NCI-H2227 treated with DMSO at 0.1 percent for 48 hours (cell line): ENCODE measurements at places on chromosomes 11 and 22.

DNA sequence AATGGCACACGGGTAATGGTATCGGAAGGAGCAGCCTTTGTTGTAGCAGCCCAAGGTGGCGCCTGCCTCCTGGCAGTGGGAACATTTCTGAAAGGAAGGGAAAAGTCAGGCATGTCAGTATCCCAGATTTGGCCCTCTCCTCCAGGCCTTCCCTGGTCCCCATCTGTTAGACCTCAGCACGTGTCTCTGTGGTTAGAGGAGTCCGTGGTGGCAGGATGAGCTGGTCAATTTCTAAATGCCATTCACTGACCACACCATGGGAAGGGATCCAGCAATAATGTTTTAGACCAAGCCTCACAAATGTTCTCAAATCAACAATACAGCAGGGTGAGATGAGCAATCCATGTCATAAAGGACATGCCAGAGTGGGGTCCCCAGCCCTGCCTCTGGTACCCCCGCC lies 49.0 kb upstream of the CYP2D6 start:
- no peak for DNase-seq

DNA sequence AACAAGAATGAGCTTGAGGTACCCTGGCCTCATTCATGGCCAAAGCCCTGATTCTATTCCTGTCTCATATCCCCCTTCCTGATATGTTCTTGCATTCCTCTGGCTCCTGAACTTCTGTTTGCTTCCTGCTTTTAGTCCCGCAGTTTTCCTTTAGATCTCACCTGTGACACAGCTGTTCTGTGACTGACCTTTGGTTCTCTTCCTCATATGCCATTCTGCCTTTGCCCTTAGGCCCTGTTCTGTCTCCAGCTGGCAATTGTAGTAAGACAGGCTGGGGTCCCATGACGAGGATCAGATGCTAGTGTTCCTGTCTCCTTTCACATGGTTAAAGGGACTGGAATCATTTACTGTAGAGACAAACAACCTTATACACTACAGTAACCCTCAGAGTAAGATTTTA lies 59.0 kb upstream of the PDE3B start:
- DNase-seq: no peak

GRCh38 chr11:126719740-126720139 lies 280.8 kb downstream of the KIRREL3 start:
- no peak for DNase-seq

GRCh38 chr11:126734752-126735151 lies 265.8 kb downstream of the KIRREL3 start:
- DNase-seq: no peak

DNA sequence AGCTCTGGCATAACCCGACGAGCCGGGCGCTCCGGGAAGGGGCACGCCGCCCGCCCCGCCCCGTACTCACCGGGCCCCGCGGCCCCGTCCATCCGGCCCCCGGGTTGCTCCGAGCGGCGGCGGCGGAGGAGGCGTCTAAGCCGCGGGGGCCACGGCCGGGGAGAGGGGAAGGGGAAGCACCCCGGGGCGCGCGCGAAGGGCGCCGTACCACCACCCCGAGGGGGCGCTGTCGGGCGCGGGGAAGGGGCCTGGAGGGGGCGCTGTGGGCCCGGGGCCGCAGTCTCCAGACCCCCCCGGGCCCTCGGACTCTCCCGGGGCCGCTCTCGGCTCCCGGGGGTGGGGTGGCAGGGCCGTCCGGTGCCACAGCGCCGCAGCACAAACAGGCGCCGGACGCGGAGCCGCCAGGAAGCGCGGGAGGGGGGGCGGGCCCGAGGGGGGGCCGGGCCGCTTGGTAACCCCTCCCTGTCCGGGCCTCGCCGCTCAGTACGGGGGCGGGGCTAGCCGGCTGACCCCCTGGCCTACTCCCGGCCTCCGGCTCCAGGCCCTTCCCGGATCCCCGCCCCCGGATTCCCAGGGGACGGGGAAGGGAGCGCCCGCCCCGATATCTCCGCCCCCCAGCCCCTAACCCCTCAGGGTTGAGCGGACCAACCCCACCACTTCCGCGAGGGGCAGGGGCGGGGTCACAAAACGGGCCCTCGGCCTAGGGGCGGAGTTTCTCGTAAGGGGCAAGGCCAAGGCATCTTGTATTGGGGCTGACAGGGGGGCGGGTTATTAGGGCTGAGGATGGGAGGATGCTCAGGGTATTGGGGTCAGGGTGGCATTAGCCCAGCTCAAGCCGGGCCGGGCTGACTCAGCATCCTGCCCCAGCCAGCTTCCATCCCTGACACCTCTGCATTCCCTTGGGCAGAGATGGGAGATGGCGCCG lies at the start of the genes EML3 and ROM1:
TSS of gene EML3 (minus strand) at position 410 of the 925 bp plus-strand sequence. CDS start at position 92, 318 bp downstream.
TSS of gene ROM1 (plus strand) at position 892 of the 925 bp plus-strand sequence. CDS start at position 917, 25 bp downstream.
- DNase-seq: peak; percentile 57

DNA sequence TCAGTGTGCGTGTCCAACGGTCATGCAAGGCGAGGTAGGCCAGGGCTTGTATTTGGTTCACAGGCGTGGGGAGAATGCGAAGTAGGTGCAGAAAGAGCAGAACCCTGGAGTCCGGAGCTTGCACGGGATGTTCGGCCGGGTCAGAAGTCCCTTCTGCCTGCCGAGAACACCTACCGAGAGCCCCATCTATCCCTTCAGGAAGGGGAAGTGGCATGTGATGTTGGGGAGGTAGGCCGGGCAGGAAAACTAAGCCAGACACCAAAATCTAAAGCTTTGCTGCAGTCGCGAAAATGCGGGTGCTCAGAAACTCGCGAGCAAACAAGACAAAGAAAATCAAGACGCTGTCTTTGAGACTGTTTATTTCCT lies 435 bp upstream of the TAF6L start:
- DNase-seq: peak; percentile 87

DNA sequence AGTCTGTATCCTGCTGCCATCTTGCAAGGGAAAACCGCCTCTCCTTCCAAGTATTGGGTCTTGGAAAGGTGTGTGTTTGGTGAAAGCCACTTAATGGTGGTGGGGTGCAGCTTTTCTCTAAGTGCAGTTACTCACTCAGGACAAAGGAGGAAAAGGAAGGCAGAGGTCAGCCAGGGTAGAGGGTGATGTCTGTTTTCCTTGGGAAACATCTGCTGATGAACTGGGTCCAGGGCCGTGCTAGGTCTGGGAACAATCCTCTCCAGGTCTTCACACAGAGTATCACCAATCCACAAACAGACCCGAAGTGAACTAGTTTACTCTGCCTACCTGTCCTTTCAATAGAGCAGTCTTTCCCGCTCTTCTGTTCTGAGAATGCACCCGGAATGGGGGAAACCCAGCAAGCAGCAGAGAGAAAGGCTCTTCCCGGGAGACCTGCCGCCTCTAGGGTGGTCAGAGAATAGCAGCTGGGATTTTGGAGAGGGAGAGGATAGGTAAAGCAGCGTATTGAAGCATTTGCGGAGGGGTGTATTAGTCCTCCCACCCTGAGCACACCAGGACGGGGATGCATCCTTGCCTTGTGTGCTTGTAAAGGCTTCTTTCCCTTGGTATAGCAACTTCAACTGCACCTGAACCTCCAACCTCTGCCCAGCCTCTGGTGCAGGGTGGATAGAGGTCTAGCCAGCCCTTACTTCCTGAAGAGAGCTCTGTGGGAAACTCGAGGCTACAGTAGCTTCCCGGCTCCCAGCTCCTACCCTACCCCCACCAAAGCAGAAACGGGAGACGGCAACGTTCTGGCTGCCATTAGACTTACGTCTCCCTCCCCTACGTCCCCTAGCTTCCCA lies 20.7 kb downstream of the LHFPL7 start:
- DNase-seq: no peak

DNA sequence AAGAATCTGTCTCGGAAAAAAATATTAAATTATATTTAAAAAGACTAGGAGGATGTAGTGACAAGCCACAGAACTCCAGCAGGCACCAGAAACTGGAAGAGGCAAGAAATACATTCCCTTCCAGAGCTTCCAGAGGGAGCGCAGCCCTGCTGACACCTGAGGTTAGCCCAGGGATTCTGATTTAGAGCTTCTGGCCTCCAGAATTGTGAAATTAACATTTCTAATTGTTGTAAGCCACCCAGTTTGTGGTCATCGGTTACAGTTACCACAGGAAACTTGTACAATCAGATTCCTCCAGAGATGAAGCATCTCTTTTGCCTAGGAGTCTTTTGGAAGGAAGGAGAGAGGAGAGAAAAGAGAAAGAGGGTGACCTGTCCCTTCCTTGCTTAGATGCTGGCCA lies 6.4 kb upstream of the UBASH3B start:
- no peak for DNase-seq

GRCh38 chr22:45612451-45612901 lies 59.2 kb upstream of the ATXN10 start:
- no peak for DNase-seq

- DNase-seq: no peak
These were observed 62.7 kb downstream of the SPECC1L start for GRCh38 chr22:24333301-24333700.

DNA sequence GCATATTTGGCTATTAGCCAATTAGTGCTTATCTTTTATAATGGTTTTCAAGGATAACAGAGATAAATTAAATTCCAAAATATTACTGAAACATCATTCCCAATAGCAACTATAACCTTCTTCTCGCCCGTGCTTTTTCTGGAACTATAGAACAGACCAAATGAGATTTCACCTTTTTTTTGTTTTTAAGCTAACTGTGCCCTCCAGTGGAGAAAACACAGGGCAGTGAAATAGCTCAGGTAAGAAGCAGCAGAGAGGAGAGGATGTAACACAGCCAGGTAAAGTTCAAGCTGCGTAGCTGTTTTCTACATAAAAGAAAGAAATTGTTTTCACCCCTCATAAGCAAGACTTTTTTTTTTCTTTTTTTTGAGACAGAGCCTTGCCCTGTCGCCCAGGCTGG lies 28.2 kb downstream of the HSD17B12 start:
- no peak for DNase-seq

DNA sequence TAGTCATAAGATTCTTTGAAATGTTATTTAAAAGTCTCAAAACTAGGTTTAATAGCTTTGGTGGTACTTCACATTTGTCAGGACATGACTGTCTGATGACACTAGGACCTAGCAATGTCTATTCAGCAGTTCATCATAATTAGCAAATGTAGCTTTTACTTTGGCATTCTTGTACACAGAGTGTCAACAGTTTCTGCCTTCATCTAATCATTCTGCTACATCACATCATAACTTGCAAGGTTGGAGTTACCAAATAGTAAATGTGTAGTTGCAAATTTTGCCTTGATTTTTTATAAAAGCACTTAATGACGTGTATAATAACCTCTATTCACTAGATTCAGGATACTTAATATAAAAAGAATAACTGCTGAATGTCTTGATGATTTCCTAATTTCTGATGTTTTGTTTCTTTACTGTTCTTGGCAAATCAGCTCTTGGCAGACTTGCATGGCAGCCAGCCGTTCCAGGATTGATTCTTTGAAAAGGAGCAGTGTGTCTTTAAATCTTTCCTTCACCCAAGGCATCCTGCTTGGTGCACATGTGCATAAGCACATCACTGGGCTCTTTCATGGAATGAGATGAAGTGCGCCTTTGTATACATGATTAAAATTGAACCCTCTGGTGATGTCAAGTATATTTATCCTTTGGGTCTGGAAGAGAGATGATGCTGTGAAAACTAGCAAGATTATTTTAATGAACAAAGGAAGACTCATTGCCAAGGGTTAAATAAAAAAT lies 12.2 kb downstream of the FBXO7 start:
- DNase-seq: no peak

DNA sequence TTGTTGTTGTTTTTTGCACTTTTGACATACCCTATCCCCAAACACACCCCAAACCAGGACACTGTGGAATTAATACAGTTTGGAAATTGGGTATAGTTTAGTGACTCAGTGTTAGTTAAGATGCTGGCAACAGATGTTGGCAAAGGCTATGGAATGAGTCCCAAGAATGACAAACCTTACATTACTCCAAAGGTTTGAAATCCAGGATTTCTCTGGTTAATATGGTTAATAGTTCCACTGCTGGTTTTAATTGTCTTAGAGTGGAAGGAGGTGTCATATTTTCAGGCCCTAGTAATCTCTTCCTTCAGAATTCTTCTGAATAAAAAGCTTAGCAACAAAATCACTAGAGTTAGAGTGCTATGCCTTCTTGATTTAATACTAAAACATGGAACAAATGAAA lies 775 bp downstream of the LPXN start:
- DNase-seq: no peak

DNA sequence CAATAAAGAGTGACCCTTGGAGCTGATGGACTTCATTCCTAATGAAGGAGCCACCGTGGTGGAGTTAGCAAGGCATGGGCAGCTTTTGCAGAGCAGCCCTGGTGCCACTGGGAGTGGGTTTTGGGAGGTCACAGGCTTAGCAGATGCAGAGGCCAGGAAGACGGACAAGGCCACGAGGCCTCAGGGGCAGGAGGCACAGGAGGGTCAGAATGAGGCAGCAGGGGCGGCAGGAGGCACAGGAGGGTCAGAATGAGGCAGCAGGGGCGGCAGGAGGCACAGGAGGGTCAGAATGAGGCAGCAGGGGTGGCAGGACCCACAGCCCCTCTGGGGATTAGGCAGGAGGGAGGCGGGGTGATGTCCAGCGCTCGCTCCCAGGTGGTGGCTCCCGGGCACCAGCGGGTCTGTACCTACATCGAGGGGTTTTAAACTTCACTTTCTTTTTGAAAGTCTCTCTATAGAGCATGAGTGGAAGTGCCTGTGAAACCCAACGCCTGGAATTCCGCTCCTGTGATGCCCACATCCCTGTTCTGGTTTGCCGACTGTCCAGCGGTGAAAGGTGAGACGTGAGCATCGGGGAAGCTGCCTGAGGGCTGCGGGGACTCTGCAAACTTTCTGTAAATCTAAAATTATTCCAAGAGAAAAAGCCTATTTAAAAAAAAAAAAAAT lies 521.6 kb downstream of the BRD1 start:
- no peak for DNase-seq

- no peak for DNase-seq
These were observed 10.3 kb upstream of the UCP3 start for GRCh38 chr11:74019104-74019738.

- no peak for DNase-seq
These were observed 83.3 kb downstream of the ATG16L2 start for GRCh38 chr11:72897506-72897905.

GRCh38 chr11:60996381-60997138 lies 25.1 kb downstream of the CD6 start:
- DNase-seq: no peak
